CMK (cell line): ENCODE measurements at places on chromosomes 3 and 15.
A peak's percentile ranks its signal among the peaks of the same experiment; 100 is the strongest.

- DNase-seq, result no peak
Observed at GRCh38 chr3:126684218-126684751, 19.8 kb upstream of the CHCHD6 start.

DNA sequence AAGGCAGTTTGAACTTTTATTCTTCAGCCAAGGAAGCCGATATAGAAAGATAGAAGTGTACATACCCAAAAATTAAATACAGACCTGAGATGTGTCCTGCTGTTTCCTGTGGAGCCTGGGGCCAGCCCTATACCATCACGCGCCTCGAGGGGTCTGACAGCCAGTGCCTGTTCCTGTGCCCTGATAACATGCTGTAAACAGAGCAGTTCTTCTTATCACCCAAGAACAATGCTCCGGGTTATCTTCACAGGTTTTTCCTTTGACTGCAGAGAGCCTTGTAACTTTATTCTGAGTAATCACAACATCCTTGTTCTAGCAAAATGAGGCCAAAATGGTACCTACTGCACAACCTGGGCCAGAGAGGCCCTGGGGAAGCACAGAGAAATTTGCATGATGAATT, 289.7 kb upstream of the CHRM5 start:
- peak; percentile 82 for DNase-seq

GRCh38 chr3:84108442-84108971, 850.3 kb upstream of the CADM2 start:
- no peak for DNase-seq

DNA sequence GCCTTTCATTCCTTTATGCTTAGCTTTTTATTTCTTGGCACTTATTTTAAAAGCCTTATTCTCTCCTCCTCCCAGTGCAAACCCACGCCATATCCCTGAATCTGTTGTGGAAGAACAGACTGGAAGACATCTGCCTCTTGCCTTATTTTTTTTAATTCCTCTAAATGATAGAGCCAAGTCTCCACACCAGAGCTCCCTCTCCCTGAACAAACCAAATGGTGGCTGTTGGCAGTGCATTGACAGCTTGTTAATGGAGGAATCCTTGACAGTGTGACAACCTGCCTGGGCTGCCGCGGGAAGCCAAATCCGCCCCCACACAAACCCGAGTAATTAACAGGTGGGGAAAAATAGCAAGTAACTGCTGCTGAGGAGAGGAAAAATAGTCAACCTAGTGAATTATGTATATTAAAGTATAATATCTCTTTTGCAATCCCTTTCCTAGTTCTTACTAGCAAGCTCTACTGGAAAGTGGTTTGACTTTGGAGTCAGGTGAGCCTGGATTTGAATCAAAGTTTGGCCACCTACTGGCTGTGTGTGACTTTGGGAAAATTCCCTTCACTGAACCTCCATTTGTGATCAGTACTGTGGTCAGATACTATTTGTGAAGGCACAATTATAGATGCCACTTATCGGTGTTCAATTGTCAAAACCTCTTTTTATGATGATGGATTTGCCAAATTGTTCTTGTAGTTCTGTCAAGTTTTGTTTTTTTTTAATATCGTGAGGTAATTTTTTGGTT, 589.6 kb downstream of the PDCD6IP start:
- no peak for DNase-seq

GRCh38 chr15:65832549-65833364, 36.5 kb upstream of the RAB11A start:
- DNase-seq, result no peak

DNA sequence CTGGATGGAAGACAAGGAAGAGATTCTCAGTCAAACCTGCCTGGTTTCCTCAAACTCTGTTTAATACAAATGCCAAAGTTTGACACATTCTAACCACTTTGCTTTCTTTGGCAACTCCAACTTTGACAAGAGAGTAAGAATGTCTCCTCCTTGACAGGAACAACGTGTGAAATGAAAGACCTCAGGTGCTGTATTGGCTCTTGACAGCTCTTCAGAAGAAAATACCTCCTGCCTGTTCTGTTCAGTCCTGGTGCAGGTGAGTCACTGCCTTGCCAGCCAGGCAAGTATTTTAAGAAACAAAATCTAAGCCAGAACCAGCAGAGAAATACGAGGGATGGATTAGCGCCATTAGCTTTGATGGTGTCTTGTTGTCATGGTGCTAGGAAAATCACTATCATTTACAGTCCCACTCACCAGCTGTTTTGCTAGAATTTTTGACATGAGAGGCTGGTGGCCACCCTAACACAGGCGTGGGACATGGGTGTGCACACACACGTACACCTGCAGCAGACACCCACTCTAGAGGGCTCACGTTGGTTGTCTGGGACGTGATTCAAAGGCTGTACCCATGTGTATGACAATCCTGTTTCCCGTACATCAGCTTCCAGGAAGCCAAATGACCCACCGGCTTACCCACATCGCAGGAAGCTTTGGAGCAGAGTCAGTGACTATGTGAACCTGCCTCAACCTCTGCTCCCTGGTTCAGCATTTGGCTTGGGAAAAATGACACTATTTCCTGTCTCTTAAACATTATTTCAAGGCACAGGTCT, 60.4 kb downstream of the CCNL1 start:
- DNase-seq, result no peak
